ENCODE measurements at places on chromosomes 7 and 10. TPM values are rescaled to one million over a fixed set of nuclear protein-coding genes. Genes with fewer than 3 reads are reported as not detected.

GATA3 gene
- 24.4 TPM for total RNA-seq

DNA sequence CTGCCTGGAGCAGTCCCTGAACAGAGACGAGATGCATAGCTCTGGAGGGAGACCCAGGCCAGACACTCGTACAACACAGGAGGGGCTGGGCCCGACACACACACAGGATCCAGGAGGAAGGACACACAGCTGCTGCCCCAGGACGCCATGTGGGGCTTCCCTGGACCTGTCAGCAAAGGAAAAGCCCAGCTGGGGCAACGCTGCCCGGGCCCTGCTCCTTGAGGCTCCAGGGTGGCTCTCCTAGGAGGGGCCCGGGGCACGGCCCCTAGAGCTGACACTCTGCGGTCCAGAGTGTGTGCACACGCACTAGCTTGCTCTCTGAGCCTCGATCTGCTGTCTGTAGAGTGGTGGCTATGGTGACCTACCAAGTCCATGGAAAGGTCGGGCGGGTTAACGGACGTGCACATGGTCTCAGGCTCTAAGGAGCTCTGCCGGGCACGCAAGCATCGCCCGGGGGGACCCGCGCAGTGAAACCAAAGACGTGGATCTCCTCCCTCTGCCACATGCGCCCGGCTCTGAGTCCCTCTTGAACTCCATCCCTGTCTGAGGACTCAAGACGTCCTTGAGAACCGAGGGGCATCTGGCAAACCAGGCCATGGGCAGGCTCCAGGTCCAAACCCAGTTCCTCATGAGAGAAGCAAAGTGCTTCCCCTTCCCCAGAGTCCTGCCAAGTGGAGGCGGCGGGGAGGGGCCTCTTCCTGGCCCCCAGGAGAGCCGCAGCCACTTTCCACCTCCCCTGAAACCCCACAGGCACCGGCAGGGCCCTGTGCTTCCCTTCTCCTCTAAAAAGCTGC lies 279.0 kb downstream of the ELFN1 start:
- no peaks in the 10 kb centered on the region for H3K36me3 ChIP-seq
- peaks cover 8% of the 10 kb centered on the region for H3K4me1 ChIP-seq
- DNase-seq, result no peak
- H3K27ac ChIP-seq, result no peak overlapping the region

DNA sequence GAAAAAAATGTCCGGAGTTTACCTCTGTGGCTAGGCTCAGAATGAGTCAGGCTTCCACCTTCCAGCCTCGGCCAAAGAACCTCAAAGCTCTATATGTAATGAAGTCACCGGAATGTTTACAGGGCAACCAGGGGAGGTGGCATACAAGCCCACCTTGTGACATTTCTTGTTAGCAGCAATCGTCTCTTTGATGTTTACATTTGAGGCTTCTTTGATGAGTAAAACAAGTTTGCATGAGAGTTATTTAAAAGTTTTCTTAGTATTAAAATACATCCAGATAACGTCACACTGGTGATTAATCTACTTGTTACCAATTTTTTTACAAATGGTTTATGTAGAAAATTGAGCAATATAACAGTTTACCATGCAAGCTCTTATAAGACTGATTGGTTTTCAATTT lies 133.1 kb upstream of the ADAM12 start:
- no peak overlapping the region for H3K4me3 ChIP-seq
- DNase-seq, result no peak
- no peaks in the 10 kb centered on the region for H3K27me3 ChIP-seq
- no peak overlapping the region for H3K27ac ChIP-seq

DNA sequence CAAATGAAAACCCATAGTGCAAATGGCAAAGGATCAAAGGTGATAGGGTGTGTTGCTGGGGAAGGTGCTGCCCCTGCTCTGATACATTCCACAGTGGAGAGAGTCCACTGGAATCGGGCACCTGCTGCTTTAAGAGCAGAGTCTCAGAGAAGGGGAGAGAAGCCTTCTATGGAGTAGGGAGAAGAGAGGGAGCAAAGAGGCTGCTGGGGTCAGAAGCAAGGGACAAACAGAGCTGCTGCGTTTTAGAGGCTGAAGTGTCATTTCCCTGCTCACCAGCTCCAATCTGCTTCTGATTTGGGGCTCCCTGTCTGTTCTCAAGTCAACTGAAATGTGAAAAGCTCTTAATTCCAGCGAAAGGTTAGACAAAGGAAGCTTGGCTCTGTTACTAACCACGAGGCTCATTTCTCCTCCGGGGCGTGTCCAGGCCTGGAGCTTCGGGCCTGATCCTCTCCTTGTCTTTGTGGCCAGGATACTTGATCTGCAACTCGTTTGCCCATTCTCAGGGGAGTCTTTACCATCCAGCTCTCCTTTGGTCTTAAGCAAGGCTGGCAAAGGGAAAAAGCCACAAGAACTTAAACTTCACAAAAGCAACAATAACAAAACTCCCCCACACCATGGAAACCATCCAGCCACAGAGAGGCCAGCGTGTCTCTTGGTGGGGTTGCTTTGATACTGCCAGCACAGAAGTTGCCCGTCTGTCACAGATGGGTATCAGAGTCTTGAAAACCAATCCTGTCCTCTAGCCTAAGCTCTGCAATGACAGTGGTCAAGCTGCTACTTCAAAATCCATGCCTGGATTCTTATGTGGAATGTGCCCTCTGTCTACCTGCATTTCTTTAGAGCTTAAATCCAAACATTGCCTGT lies 692.6 kb downstream of the SUGCT start:
- DNase-seq, result no peak
- H3K27ac ChIP-seq, result no peak overlapping the region
- H3K4me1 ChIP-seq, result no peaks in the 10 kb centered on the region
- H3K27me3 ChIP-seq, result no peaks in the 10 kb centered on the region
- no peaks in the 10 kb centered on the region for H3K36me3 ChIP-seq

CLDN3 gene
- not detected for total RNA-seq

DNA sequence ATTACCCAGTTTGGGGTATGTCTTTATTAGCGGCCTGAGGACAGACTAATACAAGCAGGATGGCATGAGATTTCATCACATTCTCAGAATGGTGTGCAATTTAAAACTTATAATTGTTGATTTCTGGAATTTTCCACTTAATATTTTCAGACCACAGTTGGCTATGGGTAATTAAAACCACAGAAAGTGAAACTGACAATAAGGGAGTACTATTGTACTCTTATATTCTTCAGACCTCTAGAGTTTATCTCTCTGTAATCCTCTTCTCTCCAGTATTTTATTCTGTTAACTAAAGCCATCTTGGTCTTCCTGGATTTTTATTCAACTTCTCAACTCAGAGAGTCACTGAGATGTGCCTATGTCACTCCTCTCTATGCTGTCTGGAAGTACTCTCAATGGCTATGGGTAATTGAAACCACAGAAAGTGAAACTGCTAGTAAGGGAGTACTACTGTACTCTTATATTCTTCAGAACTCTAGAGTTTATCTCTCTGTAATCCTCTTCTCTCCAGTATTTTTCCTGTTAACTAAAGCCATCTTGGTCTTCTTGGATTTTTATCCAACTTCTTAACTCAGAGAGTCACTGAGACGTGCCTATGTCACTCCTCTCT lies 118.3 kb downstream of the PPP1R17 start:
- DNase-seq, result no peak
- H3K27me3 ChIP-seq, result no peaks in the 10 kb centered on the region
- H3K4me3 ChIP-seq, result no peak overlapping the region
- H3K36me3 ChIP-seq, result no peaks in the 10 kb centered on the region
- no peaks in the 10 kb centered on the region for H3K4me1 ChIP-seq

All from activated CD8-positive, alpha-beta T cell treated with anti-CD3 and anti-CD28 coated beads for 36 hours (primary cell).